GM12864 (cell line): ENCODE measurements at places on chromosomes 3 and 15.

DNA sequence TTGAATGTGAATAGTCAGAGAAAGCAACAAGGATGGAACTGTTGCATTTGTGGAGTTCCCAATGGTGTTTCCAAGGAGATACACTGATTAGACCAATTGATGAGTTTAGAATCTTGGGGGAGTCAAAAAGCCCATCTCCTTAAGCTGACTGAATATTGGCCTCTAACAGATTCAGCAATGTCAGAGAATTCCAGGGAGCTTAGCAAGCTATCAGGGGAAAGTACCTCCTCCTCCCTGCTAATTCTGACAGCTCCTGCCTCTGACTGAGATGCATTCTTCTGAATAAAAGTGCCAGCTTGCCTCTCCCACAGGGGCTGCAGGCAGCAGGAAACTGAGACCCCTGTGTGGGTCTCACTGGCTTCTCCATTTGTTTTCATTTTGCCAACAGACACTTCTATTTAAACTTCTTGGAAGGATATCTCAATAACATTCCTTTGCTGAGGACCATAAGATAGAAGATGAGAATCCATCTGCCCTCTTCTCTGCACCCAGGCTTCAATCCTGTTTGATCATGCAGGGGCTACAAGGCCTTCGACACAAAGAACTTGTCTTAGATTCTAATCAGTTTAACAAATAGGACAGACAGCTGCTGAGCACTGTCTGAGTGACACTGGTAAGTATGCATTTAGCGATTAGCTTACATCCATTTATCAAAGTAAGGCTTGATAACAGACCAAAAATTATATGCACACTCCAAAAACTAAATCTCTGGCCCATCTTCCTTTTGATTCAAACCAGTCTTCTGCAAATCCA is 1080.8 kb downstream of the TUSC7 start:
- no peak for DNase-seq

GRCh38 chr3:119340014-119340413 is 45.8 kb downstream of the ARHGAP31 start:
- no peak for DNase-seq

- DNase-seq, result no peak
Observed at GRCh38 chr3:124540550-124541211, 189.6 kb upstream of the UMPS start.

DNA sequence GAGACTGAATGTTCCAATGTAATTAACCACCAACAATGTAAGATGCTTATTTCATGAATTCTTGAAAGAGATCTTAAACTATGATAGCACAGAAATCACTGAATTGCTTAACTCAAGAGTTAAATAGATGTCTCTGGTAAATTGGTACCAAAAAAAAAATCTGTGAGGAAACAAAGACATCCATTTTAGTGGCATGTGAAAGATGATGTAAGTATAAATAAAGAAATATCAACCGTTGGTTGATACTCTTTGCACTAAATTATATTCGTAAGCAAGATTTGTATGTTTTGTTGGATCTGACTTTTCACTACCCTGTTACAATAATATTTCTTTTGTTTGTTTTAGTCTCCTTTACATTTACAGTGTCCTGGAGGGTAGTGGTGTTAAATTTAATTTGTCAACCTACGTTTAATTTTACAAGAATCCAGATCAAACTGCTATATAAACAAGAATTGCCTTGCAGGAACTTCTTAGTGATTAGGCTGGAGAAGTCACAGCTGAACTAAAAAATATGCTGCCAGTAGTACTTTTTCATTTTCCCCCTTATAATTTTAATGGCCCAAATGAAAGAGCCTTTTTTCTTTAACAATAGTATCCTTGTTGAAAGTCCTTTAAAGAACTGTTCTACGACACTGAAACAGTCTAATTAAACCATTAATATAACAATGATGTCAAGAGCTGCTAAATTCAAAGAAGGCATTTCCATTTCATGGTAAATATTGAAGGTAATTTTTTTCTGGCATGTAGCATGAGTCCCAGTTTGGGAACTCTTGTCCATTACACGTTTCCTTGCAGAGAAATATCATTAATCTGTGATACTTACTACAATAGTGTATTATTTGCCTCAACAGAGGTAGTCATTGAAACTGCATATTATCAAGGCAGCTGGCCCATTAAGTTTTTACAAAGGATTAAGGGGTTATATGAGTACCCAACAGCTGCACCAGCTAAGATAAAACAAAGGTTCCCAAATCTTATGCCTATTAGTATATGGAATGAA is 109.6 kb upstream of the PHLDB2 start:
- DNase-seq, result no peak

GRCh38 chr15:36638671-36639070 is 59.2 kb downstream of the CDIN1 start:
- no peak for DNase-seq

DNA sequence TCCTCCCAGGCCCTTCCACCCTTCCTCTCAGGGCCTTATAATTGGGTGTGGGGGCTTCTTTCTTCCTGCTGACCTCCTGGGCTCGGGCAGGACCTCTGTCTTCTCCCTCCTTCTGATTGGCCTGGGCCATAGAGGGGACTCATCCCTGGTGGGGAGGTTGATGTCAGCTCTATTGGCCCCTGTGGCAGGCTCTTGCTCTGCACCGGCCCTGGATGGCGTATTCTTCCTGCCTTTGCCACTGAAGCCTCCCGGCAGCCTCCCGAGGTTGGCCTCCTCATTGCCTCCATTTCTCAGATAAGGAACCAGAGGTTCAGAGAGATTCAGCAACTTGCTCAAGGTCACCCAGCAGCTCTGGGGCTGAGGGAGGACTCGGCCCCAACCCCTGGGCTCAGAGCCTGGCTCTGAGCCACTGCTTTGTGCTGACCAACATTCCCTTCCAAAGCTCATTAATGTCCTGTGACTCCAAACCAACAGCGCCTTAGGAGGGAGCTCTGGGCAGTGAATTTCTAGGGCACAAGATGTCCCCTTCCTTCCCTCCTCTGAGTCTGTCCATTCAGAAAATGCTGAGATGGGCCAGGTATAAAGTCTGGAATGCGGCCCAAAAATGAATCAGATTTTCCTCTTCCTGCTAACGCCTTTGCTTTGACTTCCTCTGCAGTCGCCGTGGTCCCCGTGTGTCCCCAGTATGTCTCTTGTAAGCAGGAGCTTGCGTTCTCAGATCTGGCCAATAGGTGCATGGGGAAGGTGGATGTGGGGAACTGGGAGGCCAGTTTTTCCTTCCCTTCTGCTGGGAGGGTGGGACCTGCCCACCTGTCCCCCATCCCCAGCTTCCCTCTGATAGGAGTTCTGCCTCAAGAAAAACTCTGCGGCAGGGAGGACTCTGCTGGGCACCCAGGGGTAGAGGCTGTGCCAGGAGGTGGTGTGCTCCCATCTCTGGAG is 74.2 kb downstream of the HMCES start:
- DNase-seq, result no peak

DNA sequence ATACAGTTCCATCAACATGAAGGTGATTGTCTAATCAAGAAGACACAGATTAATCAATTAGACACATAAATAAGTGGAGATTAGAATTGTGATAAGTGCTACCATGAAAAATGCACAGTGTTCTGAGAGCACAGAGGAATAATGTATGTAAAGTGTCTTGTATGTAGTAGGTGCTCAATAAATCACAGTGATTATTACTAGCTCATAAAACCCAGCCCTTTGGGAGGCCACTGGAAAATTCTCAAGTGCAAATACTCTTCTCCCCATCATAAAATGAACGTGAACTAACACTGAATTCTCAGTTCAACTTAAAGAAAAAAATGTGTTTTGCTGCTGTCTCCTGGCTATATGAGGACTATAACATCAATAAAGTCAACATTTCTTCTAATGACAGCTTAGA is 368.2 kb downstream of the FOXP1 start:
- DNase-seq, result no peak
